Esophagus muscularis mucosa (tissue), 4 donors: ENCODE measurements at places on chromosomes 6 and 20. TPM values are rescaled to one million over a fixed set of nuclear protein-coding genes. Genes with fewer than 3 reads are reported as not detected.

GRCh38 chr20:46291401-46291800, 16.9 kb downstream of the CDH22 start:
- H3K27ac ChIP-seq: no peak overlapping the region
- DNase-seq: no peak
- H3K4me3 ChIP-seq: no peak overlapping the region
- no peaks in the 10 kb centered on the region for H3K36me3 ChIP-seq

GRCh38 chr6:78526432-78526831, 340.9 kb upstream of the IRAK1BP1 start:
- no peaks in the 10 kb centered on the region for H3K4me1 ChIP-seq
- DNase-seq: no peak
- no peaks in the 10 kb centered on the region for H3K27me3 ChIP-seq
- no peak overlapping the region for H3K27ac ChIP-seq
- H3K36me3 ChIP-seq: no peaks in the 10 kb centered on the region
- H3K4me3 ChIP-seq: no peak overlapping the region

GRCh38 chr6:149885888-149886287, 12.0 kb downstream of the RAET1E start:
- DNase-seq: no peak
- H3K36me3 ChIP-seq: no peaks in the 10 kb centered on the region
- no peaks in the 10 kb centered on the region for H3K27me3 ChIP-seq
- peaks cover 8% of the 10 kb centered on the region for H3K4me1 ChIP-seq

DNA sequence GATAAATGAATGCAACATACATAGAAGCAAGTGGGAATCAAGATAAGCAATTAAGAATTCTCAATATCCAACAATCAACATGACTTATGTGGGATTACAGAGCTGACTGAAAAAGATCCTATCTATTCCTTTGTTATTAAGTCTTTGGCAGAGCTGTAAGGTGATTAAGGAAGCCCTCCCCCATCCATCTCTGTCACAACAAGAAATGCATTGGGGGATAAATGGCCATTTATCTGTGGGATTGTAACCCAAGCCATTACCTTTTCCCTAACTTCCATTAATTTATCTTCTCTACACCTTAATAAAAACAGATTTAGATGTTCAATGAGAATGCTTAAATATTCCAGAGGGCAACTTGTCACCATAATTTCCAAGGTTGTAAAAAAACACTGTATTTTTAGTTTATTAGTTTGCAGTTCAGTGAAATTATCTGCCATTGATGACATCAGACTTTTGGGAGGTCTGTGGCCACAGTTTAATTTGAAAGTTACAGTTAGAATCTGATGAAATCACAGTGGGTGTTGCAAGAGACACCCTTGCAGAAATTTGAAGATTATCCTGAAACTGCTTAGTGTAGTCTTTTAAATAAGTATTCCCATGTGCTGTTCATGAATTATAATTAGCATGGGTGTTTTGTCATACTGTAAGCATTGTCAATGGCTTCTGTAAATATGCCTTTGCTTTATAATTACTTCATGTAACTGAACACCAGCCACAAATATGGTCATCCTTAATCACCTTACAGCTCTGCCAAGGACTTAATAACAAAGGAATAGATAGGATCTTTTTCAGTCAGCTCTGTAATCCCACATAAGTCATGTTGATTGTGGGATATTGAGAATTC, 49.4 kb upstream of the FYN start:
- no peak overlapping the region for H3K4me3 ChIP-seq
- H3K27ac ChIP-seq: no peak overlapping the region
- no peak for DNase-seq

DNA sequence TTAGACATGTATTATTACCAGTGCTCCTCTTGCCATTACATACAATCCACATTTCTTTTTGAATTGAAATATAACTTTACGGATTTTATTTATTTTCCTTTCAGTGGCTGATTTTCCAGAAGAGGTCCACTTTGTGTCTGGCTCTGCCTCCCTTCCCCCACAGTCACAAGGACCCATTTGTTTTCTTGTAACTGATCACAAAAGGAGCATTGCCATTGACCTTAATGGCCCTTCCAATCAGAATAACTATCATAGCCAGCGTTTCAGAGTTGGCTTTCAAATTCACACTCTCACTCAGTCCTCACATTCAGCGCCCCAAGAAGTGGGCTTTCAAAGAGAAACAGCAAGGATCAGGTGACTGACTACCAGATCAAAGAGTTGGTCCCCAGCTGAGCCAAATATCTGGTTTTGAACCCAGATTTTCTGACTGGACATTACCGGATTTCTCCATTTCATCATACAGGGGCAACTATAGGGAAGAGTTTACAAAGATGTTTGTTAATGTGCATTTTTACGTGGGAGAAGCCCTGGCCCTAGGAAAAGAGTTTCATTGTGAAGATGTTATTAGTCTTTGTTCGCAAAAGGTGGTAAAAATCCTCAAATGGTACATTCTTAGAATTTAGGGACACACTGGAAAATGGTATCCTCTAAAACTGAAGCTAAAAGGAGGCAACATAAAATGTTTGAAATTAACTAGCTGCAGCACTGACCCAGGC, 2.0 kb upstream of the SLC22A23 start:
- H3K4me1 ChIP-seq: peaks cover 34% of the 10 kb centered on the region
- no peak overlapping the region for H3K4me3 ChIP-seq
- no peak for DNase-seq
- no peaks in the 10 kb centered on the region for H3K36me3 ChIP-seq

DNA sequence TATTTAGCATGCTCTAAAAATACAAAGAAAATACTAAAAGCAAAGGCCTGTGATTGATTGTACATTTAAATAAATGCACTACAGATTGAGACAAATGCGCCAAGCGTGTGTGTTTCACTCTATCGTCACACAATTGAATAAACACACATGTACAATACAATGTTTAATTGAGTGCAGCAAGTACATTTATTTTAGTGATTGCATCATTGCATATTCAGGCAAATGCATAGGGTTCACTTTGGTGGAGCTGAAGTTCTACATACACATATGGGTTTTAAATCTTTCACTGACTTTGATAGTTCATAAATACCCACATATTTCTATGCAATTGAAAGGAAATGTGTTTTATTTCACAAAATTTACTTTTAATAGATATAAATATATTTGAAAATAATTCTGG, 750.6 kb upstream of the MMS22L start:
- H3K36me3 ChIP-seq: no peaks in the 10 kb centered on the region
- no peak overlapping the region for H3K4me3 ChIP-seq
- no peaks in the 10 kb centered on the region for H3K4me1 ChIP-seq
- H3K27ac ChIP-seq: no peak overlapping the region
- H3K27me3 ChIP-seq: no peaks in the 10 kb centered on the region
- DNase-seq: no peak

GRCh38 chr6:154359161-154359574, 2.6 kb upstream of the IPCEF1 start:
- no peaks in the 10 kb centered on the region for H3K27me3 ChIP-seq
- no peaks in the 10 kb centered on the region for H3K36me3 ChIP-seq
- DNase-seq: no peak
- H3K4me3 ChIP-seq: peak overlapping the region; percentile 1
- H3K27ac ChIP-seq: no peak overlapping the region
- H3K4me1 ChIP-seq: no peaks in the 10 kb centered on the region

DNA sequence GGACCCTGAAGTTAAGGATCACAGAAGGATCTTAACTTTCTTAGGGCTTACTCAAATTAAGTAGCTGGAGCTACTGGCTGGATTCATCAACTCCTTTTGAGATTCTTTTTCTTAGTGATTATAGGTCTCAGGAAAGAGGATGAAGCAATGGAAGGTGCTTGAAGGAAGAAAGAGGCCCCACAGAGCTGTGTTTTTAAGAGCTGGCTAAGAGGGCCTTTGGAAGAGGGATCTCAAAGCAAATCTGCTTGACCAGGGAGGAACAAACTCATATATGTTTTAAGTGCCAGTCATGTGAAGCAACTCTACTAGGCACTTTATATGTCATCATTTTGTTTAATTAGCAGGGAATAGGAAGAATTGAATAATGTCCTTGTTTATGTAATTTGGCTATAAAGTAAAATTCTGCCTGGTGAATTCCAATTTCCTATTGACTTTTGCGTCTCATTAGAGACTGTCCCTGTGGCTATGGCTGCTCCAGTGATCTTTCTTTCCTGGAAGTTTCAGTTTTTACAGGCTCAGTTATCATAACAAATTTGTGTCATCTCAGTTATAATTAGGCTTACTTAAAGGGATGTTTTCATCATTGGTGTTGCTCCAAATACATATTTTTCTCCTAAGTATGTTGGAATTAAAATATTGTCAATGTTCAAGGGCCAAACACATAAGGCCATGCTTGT, 222.8 kb upstream of the CITED2 start:
- H3K36me3 ChIP-seq: no peaks in the 10 kb centered on the region
- H3K27me3 ChIP-seq: no peaks in the 10 kb centered on the region
- peak overlapping the region; percentile 83 for H3K27ac ChIP-seq
- peaks cover 73% of the 10 kb centered on the region for H3K4me1 ChIP-seq

GRCh38 chr20:16488616-16489015, 84.6 kb downstream of the KIF16B start:
- no peak overlapping the region for H3K4me3 ChIP-seq
- peaks cover 6% of the 10 kb centered on the region for H3K36me3 ChIP-seq
- no peak overlapping the region for H3K27ac ChIP-seq
- no peaks in the 10 kb centered on the region for H3K27me3 ChIP-seq

DNA sequence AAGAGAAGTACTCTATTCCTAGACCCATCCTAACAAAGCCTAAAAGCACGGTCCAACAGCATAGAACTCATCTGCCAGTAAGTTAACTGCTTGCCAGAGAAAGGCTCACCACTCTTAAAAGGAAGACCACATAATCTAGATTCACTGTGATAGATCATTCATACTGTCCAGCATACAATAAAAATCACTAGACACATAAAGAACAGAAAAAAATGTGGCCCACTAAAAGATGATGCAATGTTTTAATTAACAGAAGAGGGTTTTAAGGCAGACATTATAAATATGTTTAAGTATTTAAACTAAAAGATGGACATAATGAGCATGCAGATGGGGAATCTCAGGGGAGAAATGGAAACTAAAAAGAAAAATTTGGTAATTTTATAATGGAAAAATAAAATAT, 157.5 kb upstream of the CDH4 start:
- DNase-seq: no peak
- H3K27me3 ChIP-seq: no peaks in the 10 kb centered on the region
- peaks cover 2% of the 10 kb centered on the region for H3K4me1 ChIP-seq
- H3K27ac ChIP-seq: no peak overlapping the region
- no peak overlapping the region for H3K4me3 ChIP-seq

DNA sequence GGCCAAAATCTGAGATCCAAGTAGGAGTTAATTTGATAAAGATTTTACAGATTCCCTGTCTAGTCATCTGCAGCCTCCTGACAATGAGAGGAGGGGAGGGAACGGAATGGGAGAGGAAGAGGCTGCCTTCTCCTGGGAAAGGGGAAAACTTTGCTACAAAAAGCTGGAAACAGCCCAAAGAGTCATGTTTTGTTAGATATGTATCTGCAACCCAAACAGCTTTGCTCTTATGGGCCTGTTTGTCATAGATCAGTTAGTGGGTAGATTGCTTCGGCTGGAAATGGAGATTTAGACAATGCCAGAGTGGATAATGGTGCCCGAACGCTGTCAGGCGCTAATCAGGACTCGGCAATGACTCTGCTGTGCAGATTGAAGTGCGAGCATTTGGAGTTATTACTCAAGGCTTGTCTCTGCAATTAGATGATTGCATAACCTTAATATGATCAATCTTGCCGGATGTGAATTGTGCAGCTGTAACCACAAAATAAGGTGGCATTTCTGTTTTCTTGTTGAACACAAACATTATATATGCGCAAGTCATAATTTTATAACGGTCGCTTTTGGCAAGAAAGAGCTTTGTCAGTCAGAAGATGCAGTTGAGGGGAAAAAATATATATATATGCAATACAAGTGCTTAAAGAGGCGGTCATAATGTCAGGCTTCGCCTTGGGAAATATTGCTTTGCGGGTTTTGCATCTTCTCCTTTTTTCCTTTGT, 92.4 kb upstream of the MAFB start:
- H3K27me3 ChIP-seq: no peaks in the 10 kb centered on the region
- H3K4me3 ChIP-seq: no peak overlapping the region
- DNase-seq: no peak
- no peak overlapping the region for H3K27ac ChIP-seq
- H3K4me1 ChIP-seq: no peaks in the 10 kb centered on the region

- no peaks in the 10 kb centered on the region for H3K4me1 ChIP-seq
- DNase-seq: no peak
- H3K27ac ChIP-seq: no peak overlapping the region
- peaks cover 34% of the 10 kb centered on the region for H3K36me3 ChIP-seq
Observed at GRCh38 chr6:28330041-28330440, 5.9 kb downstream of the ZSCAN31 start.

GRCh38 chr6:169415179-169415578, 161.5 kb upstream of the THBS2 start:
- H3K4me3 ChIP-seq: no peak overlapping the region
- no peaks in the 10 kb centered on the region for H3K36me3 ChIP-seq
- no peaks in the 10 kb centered on the region for H3K4me1 ChIP-seq
- DNase-seq: no peak
- H3K27me3 ChIP-seq: no peaks in the 10 kb centered on the region

GRCh38 chr20:44217342-44218092, 6.9 kb upstream of the OSER1 start:
- no peak overlapping the region for H3K27ac ChIP-seq
- H3K4me1 ChIP-seq: peaks cover 18% of the 10 kb centered on the region
- no peak for DNase-seq
- H3K4me3 ChIP-seq: no peak overlapping the region

DNA sequence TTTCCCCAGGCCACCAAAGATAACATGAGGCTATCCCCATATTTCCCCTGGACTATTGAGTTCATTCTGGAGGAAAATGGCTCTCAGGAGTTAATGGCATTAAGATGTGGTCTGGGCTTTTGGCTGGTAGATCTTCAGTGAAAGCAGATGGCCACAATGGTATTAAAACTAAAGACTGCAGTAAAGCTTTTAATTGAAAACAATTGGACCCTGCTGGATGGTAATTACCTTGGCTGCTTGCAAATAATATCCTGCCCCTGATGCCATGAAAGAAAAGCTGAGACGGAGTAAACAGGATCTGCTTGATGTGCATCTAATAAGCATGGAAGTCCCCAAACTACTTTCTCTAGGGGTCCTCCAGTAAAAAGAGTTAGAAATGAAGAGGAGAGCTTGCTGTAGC, 255.8 kb downstream of the QKI start:
- no peak overlapping the region for H3K4me3 ChIP-seq
- no peaks in the 10 kb centered on the region for H3K36me3 ChIP-seq
- H3K4me1 ChIP-seq: peaks cover 7% of the 10 kb centered on the region
- no peaks in the 10 kb centered on the region for H3K27me3 ChIP-seq
- H3K27ac ChIP-seq: no peak overlapping the region

DNA sequence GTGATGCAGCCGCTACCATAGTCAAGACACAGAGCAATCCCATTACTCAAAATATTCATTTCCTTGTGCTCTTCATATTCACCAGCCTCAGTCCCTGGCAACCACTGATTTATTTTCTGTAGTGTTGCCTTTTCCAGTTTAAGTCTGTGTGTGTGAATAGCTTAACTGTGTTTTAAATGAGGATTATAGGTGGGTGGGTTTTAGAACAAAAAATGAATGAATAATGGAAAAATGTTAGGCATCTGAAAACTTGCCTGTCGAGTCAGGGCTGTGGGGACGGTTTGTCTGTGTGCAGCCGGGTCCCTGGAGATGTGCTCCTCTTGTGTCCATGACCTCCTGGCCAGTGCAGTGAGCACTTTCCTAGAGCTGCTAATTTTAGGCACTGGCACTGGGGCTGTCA, 27.1 kb downstream of the BANF2 start:
- no peaks in the 10 kb centered on the region for H3K4me1 ChIP-seq
- no peaks in the 10 kb centered on the region for H3K36me3 ChIP-seq
- no peaks in the 10 kb centered on the region for H3K27me3 ChIP-seq

The HLA-DMA gene
- total RNA-seq: 19.1 TPM

The C6orf136 gene
- 22.5 TPM for total RNA-seq

The CAGE1 gene
- total RNA-seq: not detected

The ARMH2 gene
- total RNA-seq: not detected

The COL19A1 gene
- total RNA-seq: 2.3 TPM

The TFAP2D gene
- total RNA-seq: not detected

The CRISP2 gene
- total RNA-seq: not detected
